RWPE2 (cell line): ENCODE measurements at places on chromosomes 13 and 19.

DNA sequence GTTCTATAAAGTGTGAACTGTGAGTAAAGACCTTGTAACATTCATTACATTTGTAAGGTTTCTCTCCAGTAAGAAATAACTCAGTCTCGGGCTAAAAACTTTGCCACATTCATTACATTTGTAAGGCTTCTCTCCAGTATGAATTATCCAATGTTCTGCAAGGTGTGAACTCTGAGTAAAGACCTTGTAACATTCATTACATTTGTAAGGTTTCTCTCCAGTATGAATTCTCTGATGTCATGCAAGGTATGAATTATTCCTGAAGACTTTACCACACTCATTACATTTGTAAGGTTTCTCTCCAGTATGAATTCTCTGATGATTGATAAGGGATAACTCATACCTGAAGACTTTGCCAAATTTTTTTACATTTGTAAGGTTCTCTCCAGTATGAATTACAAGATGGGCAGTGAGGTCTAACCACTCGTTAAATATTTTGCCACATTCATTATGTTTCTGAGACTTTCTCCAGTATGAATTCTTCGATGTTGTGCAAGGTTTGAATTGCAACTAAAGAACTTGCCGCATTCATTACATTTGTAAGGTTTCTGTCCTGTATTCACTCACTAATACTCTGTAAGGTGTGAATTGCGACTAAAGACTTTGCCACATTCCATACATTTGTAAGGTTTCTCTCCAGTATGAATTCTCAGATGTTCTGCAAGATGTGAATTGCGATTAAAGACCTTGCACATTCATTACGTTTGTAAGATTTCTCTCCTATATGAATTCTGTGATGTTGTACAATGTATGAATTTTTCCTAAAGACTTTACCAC lies 21.2 kb downstream of the ZNF578 start:
- DNase-seq = no peak

- no peak for DNase-seq
Measured at GRCh38 chr19:1567848-1568227, 287 bp downstream of the MEX3D start.

- no peak for DNase-seq
Measured at GRCh38 chr13:24011266-24011665, 114.0 kb upstream of the C1QTNF9B start.

DNA sequence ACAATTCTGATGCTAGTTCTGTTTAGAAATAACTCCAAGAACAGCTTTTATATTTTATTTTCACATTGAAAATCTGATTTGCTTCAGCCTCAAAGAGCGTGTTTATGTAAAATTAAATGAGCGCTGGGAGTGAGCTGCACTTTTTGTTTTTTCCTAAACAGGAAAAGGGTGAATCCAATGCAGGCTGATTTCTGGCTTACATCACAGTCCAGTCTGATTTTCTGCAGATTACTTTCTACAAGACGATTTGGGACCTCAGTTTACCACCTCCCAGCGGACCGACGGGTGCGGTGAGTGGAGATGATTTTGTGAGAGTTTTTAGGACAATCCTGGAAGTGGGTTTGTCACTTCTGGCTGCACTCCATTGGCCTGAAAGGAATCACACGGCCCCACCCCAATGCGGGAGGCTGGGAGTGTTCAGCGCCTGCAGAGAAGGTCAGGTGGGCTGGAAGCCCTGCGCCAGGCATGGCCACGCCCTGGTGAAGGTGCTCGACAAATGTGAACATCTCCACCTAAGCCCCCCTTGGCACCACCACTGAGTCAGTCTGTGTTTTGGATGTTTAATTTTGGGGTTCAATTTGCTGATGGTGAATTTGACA lies 90.1 kb downstream of the ANKRD10 start:
- DNase-seq = no peak

DNA sequence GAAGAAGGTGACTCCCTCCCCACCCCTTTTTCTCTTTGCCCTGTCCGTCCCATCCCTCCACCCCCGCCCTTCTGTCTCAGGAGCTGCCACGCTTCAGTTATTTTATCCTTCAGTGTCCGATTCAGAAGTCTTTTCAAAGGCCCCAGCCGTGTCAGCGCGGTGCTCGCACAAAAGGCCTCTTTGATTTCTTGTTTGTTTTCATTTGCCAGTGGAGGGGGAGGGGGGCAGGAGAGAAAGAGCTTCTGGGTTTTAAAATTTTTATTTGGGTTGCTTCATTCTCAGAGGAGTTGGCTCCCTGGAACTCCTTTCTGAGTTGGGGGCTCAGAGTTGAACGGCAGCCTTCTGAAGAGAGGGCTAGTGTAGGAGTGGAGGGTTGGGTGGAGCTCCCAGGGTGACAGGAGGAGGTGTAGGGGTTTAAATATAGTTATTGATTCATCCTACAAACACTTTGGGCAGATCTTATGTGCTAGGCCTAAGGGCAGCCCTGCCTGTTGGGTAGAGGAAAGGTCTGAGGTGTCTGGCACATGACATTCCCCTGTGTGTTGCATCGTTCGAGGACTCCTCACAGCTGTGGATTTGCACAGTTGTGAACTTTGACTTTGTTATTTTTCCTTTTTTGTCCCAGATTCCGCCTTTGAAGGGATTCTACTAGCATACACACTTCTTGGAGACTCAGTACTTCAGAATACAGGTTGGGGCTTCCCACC lies 36.8 kb downstream of the NFIX start:
- DNase-seq = no peak

DNA sequence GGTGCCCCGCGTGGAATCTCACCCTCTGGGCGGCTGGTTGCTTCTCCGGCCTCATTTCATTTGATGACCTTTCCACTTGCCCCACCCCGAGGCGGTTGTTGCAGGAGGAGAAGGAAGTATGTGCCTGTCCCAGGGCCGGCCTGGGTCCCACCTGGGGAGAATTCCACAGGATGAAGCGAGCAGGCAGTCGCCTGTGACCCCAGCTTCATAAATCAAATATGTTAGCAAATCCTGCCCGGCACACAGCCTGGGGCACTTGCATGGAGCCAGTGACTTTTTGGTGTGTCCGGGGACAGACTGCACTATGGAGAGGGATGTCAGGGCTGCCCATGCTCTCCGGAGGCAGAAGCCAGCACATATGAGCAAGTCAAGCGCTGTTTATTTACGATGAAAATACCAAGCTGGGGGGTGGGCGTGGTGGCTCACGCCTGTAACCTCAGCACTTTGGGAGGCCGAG lies 19.7 kb upstream of the ZBTB7A start:
- no peak for DNase-seq

- DNase-seq = no peak
Measured at GRCh38 chr19:43286786-43287185, 17.5 kb upstream of the PSG9 start.

- no peak for DNase-seq
Measured at GRCh38 chr19:1455336-1456120, 5.6 kb downstream of the APC2 start.

DNA sequence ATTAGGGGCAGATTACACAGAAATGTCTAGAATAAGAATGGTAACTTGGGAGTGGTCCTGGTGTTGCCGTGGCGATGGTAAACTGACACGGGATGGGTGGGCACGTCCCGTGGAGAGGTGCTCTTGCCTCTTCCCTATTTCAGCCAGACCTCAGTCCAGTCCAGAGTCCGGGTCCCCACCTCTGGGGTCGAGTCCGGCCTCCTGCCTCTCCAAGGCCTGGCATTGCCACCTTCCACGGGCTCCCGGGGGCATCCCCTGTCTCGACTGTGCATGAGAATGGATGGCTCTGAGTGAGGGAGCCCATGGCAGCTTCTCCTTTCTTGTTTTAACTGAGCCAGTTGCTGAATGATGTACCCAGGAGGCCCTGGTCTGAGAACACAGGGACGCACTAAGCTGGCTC lies 142.3 kb downstream of the SOX1 start:
- no peak for DNase-seq

GRCh38 chr13:20995245-20995838 lies 66.0 kb downstream of the LATS2 start:
- no peak for DNase-seq

GRCh38 chr19:51326216-51327065 lies 15.0 kb downstream of the IGLON5 start:
- DNase-seq = no peak

GRCh38 chr13:76825430-76825829 lies 60.8 kb downstream of the KCTD12 start:
- DNase-seq = no peak

DNA sequence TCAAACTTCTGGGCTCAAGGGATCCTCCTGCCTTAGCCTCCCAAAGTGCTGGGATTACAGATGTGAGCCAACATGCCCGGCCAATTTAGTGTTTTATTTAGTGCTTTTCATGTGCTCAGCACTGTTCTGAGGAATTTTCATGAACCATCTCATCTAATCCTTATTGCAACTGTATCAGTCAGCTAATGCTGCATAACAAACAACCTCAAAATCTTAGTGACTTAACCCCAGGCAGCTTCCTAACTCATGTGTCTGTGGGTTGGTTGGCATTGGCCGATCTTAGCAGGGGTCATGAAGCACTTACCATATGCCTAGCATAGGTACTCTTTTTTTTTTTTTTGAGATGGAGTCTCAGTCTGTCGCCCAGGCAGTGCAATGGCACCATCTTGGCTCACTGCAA lies 6.2 kb upstream of the SDHAF1 start:
- no peak for DNase-seq

- no peak for DNase-seq
Measured at GRCh38 chr13:89212186-89212585, 1541.0 kb downstream of the SLITRK5 start.

DNA sequence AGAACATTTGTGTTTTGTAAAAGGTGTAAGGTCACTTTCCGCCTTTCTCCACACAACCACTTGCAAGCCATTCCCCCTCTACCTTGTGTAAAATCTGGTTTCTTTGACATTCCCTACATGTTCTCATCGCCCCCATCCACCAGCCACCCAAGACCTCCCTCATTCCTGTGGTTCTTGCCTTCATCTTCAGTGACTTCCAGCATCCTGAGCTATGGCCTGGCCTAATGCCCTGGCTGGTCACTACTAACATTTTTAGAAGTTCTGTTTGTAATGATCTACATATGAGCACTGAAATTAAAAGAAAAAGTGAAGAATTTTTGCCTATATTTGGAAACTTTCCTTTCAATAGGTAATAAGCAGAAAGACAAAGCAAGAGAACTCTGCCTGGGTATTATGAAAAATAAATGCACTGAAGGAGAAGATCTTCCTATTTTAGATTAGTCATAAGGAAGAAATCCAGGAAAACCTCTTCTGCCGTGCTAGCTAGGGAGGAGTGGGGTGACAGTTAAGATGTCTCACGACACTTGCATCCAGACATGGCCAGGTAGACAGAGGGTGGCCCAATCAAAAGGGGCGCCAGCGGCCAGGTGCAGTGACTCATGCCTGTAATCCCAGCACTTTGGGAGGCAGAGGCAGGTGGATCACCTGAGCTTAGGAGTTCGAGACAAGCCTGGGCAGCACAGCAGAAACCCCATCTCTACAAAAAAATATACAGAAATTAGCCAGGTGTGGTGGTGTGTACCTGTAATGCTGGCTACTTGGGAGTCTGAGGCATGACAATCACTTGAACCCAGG lies 28.1 kb upstream of the MPHOSPH8 start:
- DNase-seq = no peak

DNA sequence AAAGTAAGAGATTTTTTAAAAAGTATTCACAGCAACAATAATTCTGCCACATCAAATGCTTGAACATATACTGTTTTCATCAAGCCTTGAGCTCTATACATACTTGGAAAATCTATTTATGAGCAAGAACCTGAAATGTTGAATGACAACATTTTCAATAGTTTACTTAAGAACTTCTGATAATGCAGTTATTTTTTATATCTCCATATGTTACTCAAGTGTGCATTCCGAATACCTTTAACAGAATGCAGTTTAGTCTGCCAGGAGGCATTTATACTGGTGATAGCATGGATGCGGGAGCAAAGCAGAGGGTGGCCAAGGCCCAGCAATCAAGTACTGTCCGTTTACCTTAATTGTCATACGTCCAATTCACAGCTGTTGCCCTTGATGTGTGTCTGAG lies 589.5 kb downstream of the KCTD12 start:
- DNase-seq = no peak

DNA sequence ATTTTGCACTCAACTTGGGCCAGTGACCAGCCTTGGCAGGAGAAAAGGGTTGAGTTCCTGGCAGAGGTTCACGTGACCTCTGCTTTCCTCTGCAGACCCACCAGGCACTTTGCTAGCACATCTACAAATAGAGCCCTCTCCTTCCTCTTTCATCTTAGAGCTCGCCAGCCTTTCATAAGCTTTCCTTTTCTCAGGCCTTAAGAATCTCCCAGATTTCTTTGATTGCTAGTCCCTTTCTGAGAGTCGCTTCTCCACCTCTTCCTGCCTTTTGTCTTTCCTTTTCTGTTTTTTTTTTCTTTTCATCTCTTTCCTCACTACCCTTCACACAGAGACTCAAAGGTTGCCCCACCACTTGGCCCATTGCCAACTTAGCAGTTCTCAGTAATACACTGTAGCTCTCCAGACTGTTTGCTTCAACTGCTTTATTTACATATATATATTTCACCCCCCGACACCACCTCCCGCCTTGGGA lies 375.7 kb upstream of the SPRY2 start:
- DNase-seq = no peak

DNA sequence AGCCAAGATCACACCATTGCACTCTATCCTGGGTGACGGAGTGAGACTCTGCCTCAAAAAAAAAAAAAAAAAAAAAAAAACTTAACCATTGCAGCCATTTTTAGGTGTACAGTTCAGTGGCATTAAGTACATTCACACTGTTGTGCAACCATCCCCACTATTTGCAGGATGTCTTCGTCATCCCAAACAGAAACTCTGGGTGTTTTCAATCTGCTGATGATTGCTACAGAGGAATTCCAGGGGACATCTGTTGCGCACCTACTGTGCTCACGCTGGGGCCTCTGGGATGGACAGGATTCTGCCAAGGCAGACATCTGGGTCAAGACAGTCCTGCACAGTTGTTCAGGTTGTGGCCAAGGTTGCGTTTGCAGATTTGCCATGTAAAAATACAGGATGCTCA lies 2.4 kb upstream of the APOC4 start:
- no peak for DNase-seq

DNA sequence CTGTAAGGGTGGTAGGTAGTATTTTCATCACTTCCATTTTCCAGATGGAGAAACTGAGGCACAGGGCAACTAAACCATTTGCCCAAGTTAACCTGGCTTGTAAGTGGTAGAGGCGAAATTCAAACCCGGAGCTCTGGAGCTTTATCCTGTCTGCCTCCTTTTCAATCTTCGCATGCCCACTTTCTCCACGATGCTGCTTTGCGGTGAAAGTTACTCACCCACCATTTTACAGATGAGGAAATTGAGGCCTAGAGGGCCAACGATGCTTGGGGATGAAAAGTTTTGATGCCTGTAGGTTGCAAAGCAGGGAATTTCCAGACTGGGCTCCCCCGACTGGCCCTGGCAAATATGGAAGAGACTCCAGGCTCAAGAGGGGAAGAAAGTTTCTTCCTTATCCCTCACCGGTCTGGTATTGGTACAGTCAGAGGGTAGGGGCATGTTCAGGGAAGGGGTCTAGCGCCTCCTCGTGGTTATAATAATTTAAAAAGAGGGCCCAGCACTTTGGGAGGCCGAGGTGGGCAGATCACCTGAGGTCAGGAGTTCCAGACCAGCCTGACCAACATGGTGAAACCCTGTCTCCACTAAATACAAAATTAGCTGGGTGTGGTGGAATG lies 1.9 kb upstream of the SH2D3A start:
- no peak for DNase-seq

GRCh38 chr13:68550330-68550729 lies 1320.2 kb upstream of the PCDH9 start:
- no peak for DNase-seq

GRCh38 chr19:48271531-48272151 lies 1.8 kb downstream of the ZNF114 start:
- no peak for DNase-seq

GRCh38 chr19:50537306-50537685 lies 23.6 kb upstream of the ASPDH start:
- no peak for DNase-seq

- no peak for DNase-seq
Measured at GRCh38 chr13:80116107-80116506, 224.8 kb downstream of the SPRY2 start.
